Activated T-cell treated with anti-CD3 and anti-CD28 coated beads for 24 hours (primary cell): ENCODE measurements at places on chromosomes 6 and 20.

- no peak for DNase-seq
Observed at GRCh38 chr6:106823732-106824351, 150.7 kb downstream of the CD24 start.

- DNase-seq: no peak
Observed at GRCh38 chr6:42702200-42702599, 20.2 kb downstream of the PRPH2 start.

GRCh38 chr6:142373268-142374090, 71.7 kb downstream of the ADGRG6 start:
- DNase-seq: no peak

DNA sequence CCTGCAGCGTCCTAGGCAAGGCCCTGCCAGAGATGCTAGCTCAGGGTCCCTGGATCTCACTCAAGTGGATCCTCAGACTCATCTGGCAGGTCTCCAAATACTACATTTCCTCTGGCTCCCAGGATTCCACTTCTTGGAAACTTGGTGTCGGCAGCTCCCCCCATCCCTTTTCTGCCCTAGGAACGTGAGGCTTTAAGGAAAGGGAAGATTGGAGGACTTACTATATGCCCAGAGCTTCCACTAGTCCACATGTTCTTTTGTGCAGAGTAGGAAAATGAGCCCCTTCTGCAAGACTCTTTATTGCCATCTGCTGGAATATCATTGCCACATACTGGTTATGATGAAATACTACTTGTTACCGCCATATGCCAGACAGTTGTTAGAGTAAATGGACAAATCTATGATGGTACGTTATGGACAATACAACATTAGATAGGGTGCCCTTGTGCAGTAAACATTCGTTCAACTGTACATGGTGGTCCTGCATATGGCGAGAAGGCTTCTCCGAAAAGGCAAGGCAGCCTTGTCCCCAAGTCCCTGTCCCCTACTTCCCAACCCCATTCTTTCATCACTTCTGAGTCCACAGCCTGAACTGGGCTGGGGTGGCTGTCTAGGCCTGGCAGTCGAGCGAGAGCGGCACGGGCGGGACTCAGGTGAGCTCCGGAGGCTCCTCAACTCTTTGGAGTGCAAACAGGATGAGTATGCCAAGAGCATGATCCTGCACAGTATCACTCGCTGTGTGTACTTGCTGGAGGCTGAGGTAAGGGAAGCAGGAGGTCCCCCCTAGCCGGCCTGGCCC, 780 bp downstream of the ARMC12 start:
- no peak for DNase-seq

DNA sequence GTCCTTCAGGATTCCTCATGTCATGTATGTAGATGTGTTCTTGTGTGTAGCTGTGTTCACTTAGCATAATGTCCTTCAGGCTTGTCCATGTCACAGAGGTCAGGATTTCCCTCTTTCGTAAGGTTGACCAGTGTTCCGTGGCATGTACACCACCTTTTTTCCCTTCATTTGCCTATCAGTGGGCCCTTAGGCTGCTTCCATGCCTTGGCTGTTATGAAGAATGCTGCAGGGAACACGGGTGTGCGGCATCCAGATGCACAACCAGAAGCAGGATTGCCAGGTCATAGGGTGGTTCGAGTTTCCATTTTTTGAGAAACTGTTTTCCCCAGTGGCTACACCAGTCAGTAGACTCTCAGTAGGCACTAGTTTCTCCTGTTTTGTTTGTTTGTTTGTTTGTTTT, 29.2 kb downstream of the SYNDIG1 start:
- DNase-seq: no peak

DNA sequence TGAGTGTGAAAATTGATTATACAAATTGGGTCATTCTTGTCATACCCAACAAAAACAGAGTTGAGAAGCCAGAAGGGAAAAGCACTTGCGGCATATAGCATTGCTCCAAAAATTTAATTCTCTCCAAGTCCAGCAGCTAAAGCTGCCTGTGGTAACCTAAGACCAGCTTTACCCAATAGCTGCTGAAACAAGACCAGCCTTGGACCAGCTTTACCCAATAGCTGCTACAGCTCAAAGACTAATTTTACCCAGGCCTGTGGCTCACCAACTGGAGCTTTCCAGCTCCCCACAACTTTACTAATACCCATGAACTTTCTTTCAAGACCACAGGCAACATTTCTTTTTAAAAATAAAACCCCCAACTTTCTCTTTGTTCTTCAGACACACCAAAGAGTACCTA, 32.8 kb upstream of the ZNF133 start:
- no peak for DNase-seq

DNA sequence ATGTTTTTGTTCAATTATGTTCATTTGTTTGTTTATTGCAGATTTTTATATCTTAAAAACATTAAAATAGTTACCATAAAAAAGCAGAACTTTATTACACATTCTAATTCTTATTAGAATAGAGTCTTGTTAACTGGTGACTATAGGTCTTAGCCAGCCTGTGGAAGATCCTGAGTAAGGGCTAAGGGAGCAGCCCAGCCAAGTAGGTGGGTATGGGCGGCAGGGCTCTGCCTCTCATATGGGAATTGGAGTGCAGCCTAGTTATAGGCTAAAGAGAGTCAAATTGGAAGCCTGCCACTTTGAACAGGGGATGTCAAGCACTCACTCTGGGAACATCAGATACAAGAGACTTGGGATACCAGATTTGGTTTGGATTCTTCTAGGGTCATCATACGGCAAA, 10.5 kb upstream of the HSF2 start:
- no peak for DNase-seq
